Activated naive CD4-positive, alpha-beta T cell treated with anti-CD3 and anti-CD28 coated beads for 36 hours (primary cell): ENCODE measurements at places on chromosomes 12 and 14. TPM values are rescaled to one million over a fixed set of nuclear protein-coding genes. Genes with fewer than 3 reads are reported as not detected.

GRCh38 chr12:13084898-13085640 is 18.4 kb downstream of the GSG1 start:
- no peak for DNase-seq
- no peaks in the 10 kb centered on the region for H3K27me3 ChIP-seq
- H3K27ac ChIP-seq: no peak overlapping the region
- peaks cover 8% of the 10 kb centered on the region for H3K4me1 ChIP-seq
- H3K4me3 ChIP-seq: no peak overlapping the region

GRCh38 chr12:131018019-131018620 is 64.4 kb downstream of the ADGRD1 start:
- peaks cover 2% of the 10 kb centered on the region for H3K27me3 ChIP-seq
- H3K4me3 ChIP-seq: no peak overlapping the region
- no peaks in the 10 kb centered on the region for H3K4me1 ChIP-seq
- H3K27ac ChIP-seq: no peak overlapping the region
- H3K36me3 ChIP-seq: no peaks in the 10 kb centered on the region

GRCh38 chr14:22920697-22921096 is 1.7 kb upstream of the RBM23 start:
- H3K4me3 ChIP-seq: no peak overlapping the region
- peaks cover 37% of the 10 kb centered on the region for H3K36me3 ChIP-seq
- DNase-seq: no peak

- peaks cover 44% of the 10 kb centered on the region for H3K27me3 ChIP-seq
- peaks cover 14% of the 10 kb centered on the region for H3K4me1 ChIP-seq
- no peak for DNase-seq
- no peaks in the 10 kb centered on the region for H3K36me3 ChIP-seq
- H3K4me3 ChIP-seq: peak overlapping the region; percentile 31
- H3K27ac ChIP-seq: no peak overlapping the region
Measured at GRCh38 chr12:4909410-4909733, 333 bp upstream of the KCNA1 start.

Gene FAM90A1
- 0.21 TPM for total RNA-seq

DNA sequence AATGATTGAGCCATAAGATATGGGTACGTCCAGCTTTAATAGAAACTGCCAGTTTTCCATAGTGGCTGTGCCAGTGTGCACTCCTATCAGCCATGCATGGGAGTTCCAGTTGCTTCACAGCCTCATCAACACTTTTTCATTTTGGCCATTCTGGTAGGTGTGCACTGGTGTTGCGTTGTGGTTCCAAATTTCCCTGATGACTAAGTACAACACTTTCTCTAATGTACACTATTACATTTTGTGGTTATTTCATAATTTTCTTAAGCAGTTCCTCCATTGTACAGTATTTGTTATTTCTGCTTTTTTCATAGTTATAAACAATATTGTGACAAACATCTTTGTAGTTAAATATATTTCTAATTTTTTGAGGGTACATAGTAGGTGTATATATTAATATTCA is 21.5 kb upstream of the OAS1 start:
- H3K36me3 ChIP-seq: no peaks in the 10 kb centered on the region
- H3K27me3 ChIP-seq: no peaks in the 10 kb centered on the region
- DNase-seq: no peak
- no peaks in the 10 kb centered on the region for H3K4me1 ChIP-seq
- H3K27ac ChIP-seq: no peak overlapping the region

DNA sequence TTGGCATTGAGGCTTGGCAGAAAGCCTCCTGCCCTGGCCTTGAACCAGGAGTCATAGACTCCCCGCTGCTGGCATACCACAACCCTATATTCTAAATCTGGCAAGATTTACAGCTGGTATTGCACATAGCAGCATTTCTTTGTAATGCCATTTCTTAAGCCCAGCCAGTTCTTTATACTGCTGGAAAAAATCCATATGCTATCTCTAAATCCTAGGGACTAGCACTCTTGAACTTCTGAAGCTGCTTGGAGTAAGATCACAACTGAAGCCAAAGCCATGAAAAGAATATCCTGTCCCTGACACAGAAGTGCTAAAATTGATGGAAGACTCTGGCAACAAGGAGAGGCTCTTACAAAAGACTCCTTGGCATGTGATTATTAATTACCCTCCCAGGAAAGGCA is 89.3 kb downstream of the KCNC2 start:
- no peak overlapping the region for H3K27ac ChIP-seq
- H3K27me3 ChIP-seq: no peaks in the 10 kb centered on the region
- no peak for DNase-seq
- H3K4me3 ChIP-seq: no peak overlapping the region
- no peaks in the 10 kb centered on the region for H3K36me3 ChIP-seq

- no peaks in the 10 kb centered on the region for H3K36me3 ChIP-seq
- H3K27ac ChIP-seq: no peak overlapping the region
- H3K27me3 ChIP-seq: no peaks in the 10 kb centered on the region
Measured at GRCh38 chr14:55794655-55795595, 214.9 kb downstream of the KTN1 start.

GRCh38 chr12:3988519-3989217 is 115.5 kb upstream of the PARP11 start:
- peak overlapping the region; percentile 20 for H3K4me3 ChIP-seq
- H3K27me3 ChIP-seq: no peaks in the 10 kb centered on the region
- peak; percentile 54 for DNase-seq

Gene CD27
- total RNA-seq: 48.1 TPM

Gene DERA
- 31.0 TPM for total RNA-seq

DNA sequence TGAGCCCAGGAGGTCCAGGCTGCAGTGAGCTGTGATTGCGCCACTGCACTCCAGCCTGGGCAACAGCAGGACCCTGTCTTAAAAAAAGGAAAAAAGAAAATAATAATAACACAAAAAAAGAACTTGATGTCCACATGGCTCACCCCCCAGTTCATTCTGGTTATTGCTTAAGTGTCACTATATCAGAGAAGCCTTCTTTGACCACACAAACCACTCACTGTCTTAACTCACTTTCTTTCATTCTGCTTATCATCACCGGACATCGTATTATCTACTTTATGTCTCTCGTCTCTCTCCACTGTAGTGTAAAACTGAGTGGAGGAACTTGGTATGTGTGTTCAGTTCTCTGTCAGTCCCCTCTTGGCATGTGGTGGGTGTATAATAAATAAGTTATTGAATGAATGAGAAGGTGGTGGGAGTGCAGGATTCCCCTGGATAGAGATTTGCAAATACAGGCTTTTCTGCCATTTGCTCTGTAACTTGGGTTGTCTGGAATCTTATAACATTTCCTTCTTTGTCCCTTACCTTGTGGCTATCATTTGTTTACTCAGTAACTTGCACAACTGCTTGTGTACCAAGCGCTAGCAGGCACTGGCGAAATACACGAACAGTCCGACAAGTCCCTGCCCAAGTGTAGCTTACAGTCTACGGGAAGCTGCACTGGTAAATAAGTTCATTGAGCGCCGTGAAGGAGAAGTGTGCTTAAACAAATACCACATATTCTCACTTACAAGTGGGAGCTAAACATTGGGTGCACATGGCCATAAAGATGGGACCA is 86.6 kb upstream of the TRAF3 start:
- no peaks in the 10 kb centered on the region for H3K27me3 ChIP-seq
- no peaks in the 10 kb centered on the region for H3K36me3 ChIP-seq
- no peak for DNase-seq
- no peak overlapping the region for H3K4me3 ChIP-seq
- H3K27ac ChIP-seq: no peak overlapping the region

Gene TMEM260
- total RNA-seq: 9.6 TPM

Gene SSTR1
- total RNA-seq: not detected

Gene HPD
- total RNA-seq: not detected

- no peak overlapping the region for H3K4me3 ChIP-seq
- H3K27ac ChIP-seq: no peak overlapping the region
- no peaks in the 10 kb centered on the region for H3K4me1 ChIP-seq
Measured at GRCh38 chr12:47941871-47942613, 21.4 kb upstream of the TMEM106C start.

DNA sequence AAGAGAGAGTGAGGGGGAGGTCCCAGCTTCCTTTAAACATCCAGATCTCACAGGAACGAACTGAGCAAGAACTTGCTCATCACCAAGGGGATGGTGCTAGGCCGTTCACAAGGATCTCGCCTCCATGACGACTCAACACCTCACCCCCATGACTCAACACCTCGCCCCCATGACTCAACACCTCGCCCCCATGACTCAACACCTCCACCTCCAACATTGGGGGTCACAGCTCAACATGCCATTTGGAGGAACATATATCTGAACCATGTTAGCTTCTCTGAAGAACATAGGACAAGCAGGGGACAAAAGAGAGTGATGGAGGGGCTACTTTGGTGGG is 66.0 kb upstream of the LHX5 start:
- no peak for DNase-seq
- no peak overlapping the region for H3K27ac ChIP-seq
- H3K4me1 ChIP-seq: no peaks in the 10 kb centered on the region
- H3K36me3 ChIP-seq: peaks cover 3% of the 10 kb centered on the region

- H3K27me3 ChIP-seq: no peaks in the 10 kb centered on the region
- DNase-seq: no peak
- H3K27ac ChIP-seq: peak overlapping the region; percentile 61
- peaks cover 12% of the 10 kb centered on the region for H3K36me3 ChIP-seq
- no peak overlapping the region for H3K4me3 ChIP-seq
- peaks cover 33% of the 10 kb centered on the region for H3K4me1 ChIP-seq
Measured at GRCh38 chr12:57526477-57527126, 4.0 kb downstream of the MBD6 start.

Gene LGMN
- total RNA-seq: 6.9 TPM

Gene MAP3K9
- 6.9 TPM for total RNA-seq

- H3K36me3 ChIP-seq: no peaks in the 10 kb centered on the region
- peaks cover 4% of the 10 kb centered on the region for H3K4me1 ChIP-seq
- H3K4me3 ChIP-seq: no peak overlapping the region
Measured at GRCh38 chr12:54306925-54307741, 6.3 kb upstream of the NFE2 start.

- DNase-seq: peak; percentile 55
- peaks cover 50% of the 10 kb centered on the region for H3K36me3 ChIP-seq
- peaks cover 65% of the 10 kb centered on the region for H3K4me1 ChIP-seq
Measured at GRCh38 chr12:6950401-6950801, 755 bp upstream of the PTPN6 start.

- no peak overlapping the region for H3K27ac ChIP-seq
- DNase-seq: no peak
- no peak overlapping the region for H3K4me3 ChIP-seq
- peaks cover 12% of the 10 kb centered on the region for H3K36me3 ChIP-seq
- H3K27me3 ChIP-seq: no peaks in the 10 kb centered on the region
- peaks cover 34% of the 10 kb centered on the region for H3K4me1 ChIP-seq
Measured at GRCh38 chr12:1740161-1740948, 49.5 kb downstream of the ADIPOR2 start.

DNA sequence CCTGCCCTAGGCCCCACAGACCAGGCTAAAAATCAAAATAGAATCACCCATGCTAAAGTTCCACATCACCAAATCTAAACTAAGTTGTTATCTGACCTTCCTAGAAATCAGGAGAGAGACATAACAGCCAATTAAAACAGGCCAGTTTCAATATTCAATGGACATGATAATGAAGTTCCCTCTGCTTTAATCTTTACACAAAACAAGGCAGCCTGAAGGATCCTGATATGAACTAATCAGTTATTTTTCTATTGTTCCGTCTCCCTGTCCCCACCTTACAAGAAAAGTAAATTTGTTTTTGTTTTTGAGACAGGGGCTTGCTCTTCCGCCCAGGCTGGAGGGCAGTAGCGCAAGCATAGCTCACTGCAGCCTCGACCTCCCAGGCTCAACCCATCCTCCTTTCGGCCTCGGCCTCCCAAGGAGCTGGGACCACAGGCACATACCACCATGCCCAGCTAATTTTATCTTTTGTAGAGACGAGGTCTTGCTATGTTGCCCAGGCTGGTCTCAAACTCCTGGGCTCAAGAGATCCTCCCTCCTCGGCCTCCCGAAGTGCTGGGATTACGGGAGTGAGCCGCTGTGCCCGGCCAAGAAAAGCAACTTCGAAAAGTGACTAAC is 5.4 kb upstream of the CEBPE start:
- H3K27ac ChIP-seq: no peak overlapping the region
- H3K36me3 ChIP-seq: no peaks in the 10 kb centered on the region
- DNase-seq: no peak
- peaks cover 23% of the 10 kb centered on the region for H3K4me1 ChIP-seq
- H3K27me3 ChIP-seq: no peaks in the 10 kb centered on the region
